ENCODE measurements at places on chromosomes 2 and 18.

GRCh38 chr18:45724601-45725000 lies 620 bp downstream of the SLC14A1 start:
- no peak for DNase-seq

GRCh38 chr2:172919732-172920131 lies 155.9 kb upstream of the MAP3K20 start:
- no peak for DNase-seq

- no peak for DNase-seq
These were observed 299.7 kb downstream of the TNS1 start for GRCh38 chr2:217703102-217703501.

DNA sequence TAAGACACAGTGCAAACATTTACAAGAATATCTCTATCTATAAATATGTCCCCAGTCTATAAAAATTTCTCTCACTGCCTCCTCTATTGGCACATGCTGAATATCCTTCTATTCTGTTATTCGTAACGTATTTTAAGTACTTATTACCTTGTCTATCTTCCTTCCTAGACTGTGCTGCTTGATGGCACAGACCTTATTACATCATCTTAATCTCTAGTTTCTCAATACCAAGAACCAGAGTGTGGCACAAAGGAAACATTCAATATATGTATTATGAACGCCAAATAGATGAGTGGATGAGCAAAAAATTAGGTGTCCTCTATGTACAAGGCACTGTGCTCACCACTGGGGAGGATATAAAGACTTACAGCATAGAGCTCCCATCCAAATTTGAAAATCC lies 282.8 kb downstream of the NBAS start:
- no peak for DNase-seq

GRCh38 chr18:78927156-78927555 lies 52.5 kb upstream of the SALL3 start:
- no peak for DNase-seq

DNA sequence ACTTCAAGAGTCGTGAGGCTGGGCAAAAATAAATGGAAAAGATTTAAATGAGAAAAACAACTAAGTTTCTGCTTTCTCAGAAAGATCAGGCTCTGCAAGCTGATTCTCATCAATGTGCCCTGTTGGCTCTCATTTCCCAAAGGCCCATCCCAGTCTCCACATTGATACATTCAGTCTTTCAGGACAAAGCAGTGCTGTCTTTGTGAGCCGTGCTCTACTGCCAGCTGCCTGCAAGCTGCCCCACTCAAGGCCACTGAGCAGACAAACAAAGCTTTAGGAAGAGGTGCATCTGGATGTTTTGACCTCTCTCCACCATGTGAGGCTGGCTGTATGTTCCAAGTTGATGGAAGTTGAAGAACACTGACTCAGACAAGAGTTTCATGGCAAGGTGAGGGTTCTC lies 48.8 kb downstream of the FSHR start:
- DNase-seq: no peak

- no peak for DNase-seq
These were observed 84.9 kb downstream of the MAPK4 start for GRCh38 chr18:50644807-50645206.

GRCh38 chr2:11368059-11368572 lies 23.7 kb upstream of the ROCK2 start:
- no peak for DNase-seq

DNA sequence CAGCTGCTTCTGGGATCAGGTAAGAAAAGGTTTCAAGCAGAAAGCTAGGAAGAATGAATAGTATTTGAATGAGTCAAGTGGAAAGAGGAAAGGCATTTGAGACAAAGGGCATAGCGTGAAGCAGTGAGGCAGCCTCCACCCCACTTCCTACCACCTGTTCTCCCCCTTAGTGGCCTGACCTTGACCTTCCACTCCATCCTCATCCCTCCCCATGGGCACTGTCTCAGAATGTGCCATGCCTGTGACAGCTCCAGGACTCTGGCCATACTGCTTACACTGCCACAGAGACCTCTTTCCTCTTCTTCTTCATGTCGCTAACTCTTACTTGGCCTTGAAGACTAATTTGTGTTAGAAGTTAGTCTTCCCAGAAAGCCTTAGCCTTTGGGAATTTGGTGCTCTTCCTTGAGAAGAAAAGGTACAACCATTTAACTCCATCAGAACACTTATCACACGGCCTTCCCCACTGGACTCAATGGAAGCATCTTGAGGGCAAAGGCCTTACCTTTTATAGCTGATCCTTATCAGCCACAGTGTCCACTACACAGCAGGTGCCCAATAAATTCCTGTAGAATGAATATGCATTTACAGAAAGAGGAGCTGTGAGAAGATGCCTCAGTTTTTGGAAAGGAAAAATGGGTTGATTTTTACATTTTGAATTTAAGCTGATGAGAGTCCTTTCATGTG lies 15.2 kb upstream of the NOSTRIN start:
- no peak for DNase-seq
